ENCODE measurements at places on chromosomes 1 and 21. TPM values are rescaled to one million over a fixed set of nuclear protein-coding genes. Genes with fewer than 3 reads are reported as not detected.

The FNDC5 gene
- total RNA-seq, result 0.15 TPM

DNA sequence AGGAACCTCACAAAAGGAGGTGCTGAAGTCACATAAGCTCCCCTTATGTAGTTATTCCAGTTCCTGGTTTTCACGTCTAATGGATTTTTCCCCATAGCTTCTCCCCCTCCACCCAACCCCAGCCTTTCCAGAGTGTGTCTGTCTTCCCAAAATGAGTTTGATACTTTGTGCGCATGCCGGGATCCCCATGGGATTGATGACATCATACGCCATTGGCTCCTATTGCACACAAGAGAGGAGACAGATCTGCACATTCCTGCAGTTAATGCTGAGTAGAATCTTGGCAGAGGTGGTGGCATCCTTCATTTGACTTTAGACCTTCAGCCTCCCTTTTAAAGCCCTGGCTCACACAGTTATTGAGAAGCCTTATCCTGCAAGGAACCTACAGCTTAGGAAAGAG, 71.4 kb downstream of the DDR2 start:
- no peak for DNase-seq

The ELAPOR1 gene
- total RNA-seq, result 1.1 TPM

DNA sequence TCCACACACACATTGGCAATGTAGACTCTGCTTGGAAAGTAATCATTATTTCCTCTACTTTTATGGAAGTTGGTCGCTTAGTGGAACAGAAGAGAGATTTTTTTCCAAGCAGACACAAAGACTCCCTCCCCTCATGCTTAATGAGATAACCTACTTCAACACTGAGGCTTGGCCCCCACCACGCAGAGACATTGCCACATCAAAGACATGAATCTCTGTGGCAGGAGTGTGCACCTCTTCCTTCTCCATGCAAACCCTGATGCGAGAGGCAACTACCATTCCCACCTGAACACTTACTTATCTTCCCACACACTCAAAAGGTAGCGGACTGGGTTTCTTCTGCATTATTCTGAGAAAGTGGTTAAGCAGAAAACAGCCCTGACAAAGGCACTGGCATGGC, 37.3 kb upstream of the LPAR3 start:
- DNase-seq, result no peak

The PWP2 gene
- total RNA-seq, result 11.5 TPM

DNA sequence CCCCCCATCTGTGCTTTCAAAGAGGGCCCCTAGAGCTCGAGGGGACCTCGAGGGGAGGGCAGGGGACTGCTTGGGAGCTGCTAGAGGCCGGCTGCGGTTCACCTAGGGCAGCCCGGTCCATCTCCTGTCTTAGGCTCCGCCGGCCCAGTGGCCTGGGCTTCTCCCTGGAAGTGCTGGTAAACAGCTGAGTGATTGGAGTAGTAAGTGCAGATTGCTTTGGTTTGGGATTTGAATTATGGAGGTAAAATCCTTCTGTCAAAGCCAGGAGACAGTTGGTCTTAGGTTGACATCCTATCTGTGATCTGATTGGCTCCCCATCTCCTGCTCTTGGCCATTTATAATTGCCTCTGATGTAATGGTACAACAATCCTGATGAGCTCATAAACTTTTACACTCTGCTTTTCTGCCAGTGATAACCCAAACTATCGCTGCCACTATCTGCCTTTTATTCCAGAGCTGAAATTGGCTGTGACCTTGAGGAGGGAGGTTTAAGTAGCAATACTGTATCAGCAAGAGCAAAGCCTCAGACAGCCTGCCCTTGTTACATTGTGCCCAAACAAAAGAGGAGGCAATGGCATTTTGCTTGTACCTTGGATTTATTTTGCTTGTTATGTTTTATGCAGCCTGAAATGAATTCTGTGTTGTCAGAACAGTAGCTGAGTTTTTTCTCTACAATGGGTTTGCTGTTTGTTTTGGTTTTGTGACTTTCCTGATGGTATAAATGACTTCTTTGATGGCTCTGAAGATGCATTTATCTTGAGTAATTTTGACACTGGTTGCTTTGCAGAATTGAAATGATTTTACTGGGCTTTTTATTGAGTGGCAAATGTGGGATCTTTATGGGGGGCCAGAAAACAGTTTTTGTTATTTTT, 2.4 kb downstream of the ARID1A start:
- DNase-seq, result peak; percentile 93

GRCh38 chr1:906600-907420, 16.9 kb upstream of the SAMD11 start:
- DNase-seq, result peak; percentile 63

Measured in H4 (cell line).